ENCODE measurements at places on chromosomes 6 and 20.

DNA sequence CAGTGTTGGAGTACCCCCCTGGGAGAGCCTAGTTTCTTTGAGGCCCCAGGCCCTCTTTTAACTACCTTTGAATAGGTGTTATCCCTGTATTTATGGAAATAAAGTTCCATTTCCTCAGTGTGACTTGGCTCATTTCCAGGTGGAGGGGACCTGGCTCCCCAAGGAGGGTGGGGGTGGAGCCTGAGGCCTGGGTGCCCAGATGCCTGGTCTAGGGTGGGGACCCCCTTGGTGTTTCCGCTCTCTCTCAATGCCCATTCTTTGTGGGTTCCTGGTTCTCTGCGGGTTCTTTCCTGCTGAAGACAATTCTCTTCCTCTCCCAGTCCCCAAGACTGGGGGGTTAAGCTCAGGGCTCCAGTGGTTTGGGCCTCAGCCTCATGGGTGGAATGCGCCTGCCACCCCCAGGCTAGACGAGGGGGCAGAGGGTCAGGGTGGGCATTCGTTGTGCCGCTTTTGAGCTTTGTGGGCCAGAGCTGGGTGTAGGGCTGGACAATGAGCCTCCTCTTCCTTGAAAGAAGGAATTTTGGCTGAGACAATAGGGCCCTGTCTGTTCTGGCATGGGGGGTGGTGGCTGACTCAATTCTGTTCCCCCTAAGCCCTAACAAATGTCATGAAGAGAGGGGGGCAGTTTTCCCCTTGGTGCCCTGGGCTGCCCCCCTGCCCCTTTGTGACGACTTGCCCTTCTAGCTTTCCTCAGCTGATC, 686 bp upstream of the EGFL8 start:
- no peak for DNase-seq

DNA sequence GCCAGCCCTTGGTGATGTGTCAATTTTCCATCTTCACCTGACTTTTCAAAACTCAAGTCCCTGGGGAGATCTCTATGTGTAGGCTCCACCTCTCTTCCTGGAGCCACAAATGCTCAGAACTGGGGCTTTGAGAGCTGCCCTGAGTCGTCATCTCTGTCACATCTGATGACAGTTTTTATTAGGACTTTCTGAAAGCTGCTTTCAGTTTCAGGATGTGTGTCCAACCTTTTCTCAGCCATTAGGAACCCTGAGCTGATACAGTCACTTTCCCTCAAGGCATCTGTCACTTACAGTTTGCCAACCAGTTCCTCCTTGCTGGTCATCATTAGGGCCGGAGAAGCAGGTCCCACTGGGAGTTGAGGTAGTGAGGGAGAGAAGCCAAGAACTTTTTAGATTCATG, 365.9 kb upstream of the CHD6 start:
- DNase-seq = no peak

DNA sequence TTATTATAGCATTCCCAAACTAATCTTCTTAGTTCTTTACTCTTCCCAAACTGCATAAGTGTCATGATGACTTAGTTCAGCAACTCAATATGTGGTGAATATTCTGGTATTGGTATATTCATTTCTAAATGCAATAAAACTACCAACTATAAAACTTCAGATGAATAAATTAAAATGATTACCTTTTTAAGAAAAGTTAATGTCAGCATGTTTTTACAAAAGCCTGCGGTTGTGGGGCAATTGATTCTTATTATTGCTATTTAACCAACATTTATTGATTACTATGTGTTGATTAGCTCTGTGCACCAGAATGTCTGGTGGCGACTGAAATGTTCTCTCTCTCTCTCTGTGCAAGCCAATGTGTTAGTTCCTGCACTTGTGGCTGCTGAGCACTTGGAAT, 5.0 kb upstream of the SLC22A3 start:
- DNase-seq = no peak

DNA sequence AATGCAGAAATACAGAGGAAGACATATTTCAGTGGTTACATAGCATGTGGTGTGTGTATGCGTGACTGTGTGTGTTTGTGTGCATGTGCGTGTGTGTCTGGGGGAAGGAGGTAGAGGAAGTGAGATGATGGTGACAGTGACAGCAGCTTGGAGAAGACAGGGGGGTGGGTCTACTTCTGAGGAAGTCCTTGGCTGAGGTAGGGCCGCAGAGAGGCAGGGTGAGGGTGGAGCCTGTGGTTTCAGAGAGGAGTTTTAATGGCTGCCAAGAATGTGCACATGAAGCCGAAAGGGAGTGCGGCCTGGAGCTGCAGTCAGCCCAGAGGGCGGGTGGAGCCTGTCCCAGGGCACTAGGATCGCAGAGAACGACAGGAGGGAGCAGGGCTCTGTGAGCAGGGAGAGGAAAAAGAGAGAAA, 22.7 kb upstream of the RNF24 start:
- no peak for DNase-seq

- no peak for DNase-seq
Measured at GRCh38 chr6:37050045-37050853, 44.8 kb downstream of the FGD2 start.

- peak; percentile 77 for DNase-seq
Measured at GRCh38 chr6:133707456-133707855, 181.5 kb upstream of the TCF21 start.
